ENCODE measurements at places on chromosomes 4 and X.
A peak's percentile ranks its signal among the peaks of the same experiment; 100 is the strongest.

- peaks cover 53% of the 10 kb centered on the region for H3K4me1 ChIP-seq
- H3K36me3 ChIP-seq = peaks cover 22% of the 10 kb centered on the region
- H3K27ac ChIP-seq = peak overlapping the region; percentile 79
- H3K4me3 ChIP-seq = peak overlapping the region; percentile 24
Measured at GRCh38 chrX:19639056-19639455, 123.7 kb upstream of the MAP3K15 start.

GRCh38 chrX:29518100-29518499 is 697.3 kb upstream of the MAGEB2 start:
- H3K36me3 ChIP-seq = no peaks in the 10 kb centered on the region
- no peak overlapping the region for H3K27ac ChIP-seq
- no peaks in the 10 kb centered on the region for H3K4me1 ChIP-seq
- H3K27me3 ChIP-seq = no peaks in the 10 kb centered on the region
- DNase-seq = no peak

GRCh38 chr4:143531380-143531779 is 17.9 kb downstream of the SMARCA5 start:
- no peaks in the 10 kb centered on the region for H3K27me3 ChIP-seq
- peaks cover 80% of the 10 kb centered on the region for H3K36me3 ChIP-seq
- H3K4me1 ChIP-seq = no peaks in the 10 kb centered on the region
- no peak overlapping the region for H3K4me3 ChIP-seq

DNA sequence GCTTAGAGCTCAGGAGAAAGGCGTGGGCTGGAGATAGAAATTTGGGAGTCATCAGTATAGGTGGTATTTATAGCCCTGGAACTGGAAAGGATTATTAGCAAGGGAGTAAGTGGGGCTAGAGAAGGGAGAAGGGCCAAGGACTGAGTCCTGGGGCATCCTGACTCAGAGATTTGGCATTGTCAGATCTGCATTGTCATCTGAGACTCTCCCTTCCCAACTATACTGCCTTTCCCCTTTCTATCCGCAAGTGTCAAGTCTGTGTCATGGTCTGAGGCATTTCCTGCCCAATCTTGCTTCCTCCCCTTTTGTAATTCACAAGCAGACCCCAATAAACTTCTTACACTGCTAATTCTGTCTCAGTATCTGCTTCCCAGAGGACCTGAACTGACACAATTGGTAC is 24.4 kb upstream of the SLC25A43 start:
- H3K4me3 ChIP-seq = no peak overlapping the region
- no peak overlapping the region for H3K27ac ChIP-seq
- peaks cover 4% of the 10 kb centered on the region for H3K27me3 ChIP-seq
- no peaks in the 10 kb centered on the region for H3K36me3 ChIP-seq
- no peak for DNase-seq
